ENCODE measurements at places on chromosomes 4 and X. TPM values are rescaled to one million over a fixed set of nuclear protein-coding genes. Genes with fewer than 3 reads are reported as not detected.

HHIP gene
- not detected for total RNA-seq

DNA sequence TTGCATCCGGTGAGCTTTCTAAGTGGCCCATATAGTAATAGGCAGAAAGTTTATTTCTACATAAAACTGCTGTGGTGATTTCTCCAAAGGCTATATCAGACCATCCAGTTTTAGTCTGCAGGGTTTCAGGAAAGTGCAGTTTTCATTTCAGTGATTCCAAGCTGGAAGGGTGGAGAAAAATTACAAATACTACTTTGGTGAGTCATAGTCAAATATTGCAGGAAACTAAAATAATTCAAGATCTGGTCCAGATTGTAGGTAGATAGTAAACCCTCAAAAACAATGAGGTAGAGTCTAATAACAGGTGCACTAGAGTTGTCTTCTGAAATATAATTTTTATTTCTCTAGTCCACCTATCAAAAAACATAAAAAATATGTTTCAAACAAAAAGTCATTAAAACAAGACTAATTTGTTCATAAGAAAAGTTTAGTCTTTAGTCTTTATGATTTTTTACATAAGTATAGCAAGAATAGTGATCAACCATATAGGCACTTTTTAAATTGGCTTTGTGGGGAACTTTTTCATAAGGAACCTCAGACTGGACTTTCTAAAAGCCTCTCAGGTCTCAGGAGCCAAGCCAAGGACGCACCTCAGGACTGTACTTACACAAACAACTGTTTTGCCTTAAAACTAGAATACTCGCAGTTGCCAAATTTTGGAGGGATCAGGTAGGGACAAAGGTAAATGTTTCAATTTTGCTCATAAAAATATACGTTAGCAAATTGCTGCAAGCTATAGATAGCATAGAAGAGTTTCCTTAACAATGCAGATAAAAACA lies 101.8 kb upstream of the TLR3 start:
- DNase-seq, result no peak

GRCh38 chrX:28787206-28787605 lies 200.0 kb downstream of the IL1RAPL1 start:
- no peak for DNase-seq

GRCh38 chr4:13212936-13213335 lies 271.2 kb downstream of the RAB28 start:
- no peak for DNase-seq
